CD4-positive, CD25-positive, alpha-beta regulatory T cell (primary cell): ENCODE measurements at places on chromosomes 7 and 10. TPM values are rescaled to one million over a fixed set of nuclear protein-coding genes. Genes with fewer than 3 reads are reported as not detected.

DNA sequence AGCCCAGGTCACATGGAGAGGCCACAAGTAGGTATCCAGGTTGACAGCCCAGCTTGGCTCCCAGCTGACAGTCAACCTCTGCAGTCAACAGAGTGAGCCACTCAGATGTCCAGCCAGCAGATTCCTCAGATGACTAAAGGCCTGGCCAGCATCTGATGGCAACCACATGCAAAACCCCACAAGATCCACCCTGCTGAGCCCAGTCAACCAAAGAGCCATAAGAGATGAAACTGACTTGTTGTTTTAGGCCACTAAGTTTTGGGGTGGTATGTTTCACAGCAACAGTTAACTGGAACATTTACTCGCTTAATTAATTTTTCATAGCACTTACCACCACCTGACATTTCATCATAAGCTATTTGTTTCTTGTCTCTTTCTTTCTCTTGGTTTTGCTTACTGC lies 107.3 kb upstream of the KDM7A start:
- no peak for DNase-seq

DNA sequence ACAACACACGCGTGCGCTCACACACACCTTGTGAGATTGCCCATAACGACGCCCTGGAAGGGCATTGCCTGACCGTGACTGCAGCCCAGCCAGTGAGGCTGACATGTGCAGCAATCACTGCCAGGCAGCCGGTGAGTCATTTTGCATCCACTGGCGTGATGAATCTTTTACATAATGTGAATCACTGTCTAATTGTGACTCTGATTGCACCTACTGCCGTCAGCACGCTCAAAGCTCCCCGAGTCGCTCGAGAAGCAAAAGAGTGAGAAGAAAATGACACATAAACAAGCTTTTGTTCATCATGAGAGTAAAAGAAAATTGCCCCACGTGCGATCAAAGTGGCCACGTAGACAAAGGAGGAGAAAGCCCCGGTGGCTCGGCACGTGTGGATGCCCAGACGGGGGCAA lies 117.4 kb upstream of the PFKP start:
- DNase-seq, result peak; percentile 14

GRCh38 chr10:4498711-4499251 lies 327.2 kb upstream of the AKR1E2 start:
- DNase-seq, result no peak

DNA sequence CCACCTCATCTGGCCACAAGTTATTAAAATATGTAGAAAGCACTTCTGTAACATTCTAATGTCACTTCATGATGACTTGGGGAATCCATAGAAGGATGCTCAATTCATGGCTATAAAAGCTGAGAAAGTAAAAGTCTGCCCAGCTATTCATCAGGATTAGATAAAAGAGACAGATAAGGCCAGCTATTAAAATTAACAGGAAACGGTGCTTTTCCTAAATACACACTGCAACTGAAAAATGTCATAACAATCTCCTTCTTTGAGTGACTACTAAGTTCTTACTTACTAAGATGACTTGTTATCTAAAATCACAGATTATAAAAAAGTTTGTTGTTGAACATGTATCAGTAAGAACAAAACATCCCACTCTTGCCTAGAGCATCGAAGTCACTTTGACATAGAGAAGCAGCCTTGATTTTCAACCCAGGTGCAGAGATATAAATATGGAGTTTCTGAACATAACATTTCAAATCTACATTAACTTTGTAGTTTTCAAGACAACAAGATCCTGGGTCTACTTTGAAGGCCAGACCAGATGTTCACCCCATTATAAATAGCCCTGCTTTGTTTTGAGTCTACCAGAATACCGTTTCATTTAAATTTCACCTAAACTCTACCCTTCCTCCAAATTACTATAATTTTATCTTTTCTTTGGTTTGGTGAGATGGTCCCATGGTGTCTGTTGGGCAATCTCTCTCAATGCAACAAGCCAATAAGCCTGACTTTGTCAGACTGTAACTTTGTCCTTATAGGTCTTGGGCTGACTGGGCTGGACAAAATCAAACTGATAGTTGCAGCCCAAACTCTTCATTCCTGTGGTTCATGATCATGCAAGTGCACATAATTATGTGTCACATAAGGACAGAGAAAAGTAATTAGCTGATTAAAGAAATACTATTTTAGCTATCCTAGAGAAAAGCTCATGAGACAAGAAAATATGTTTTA lies 24.0 kb downstream of the HYCC1 start:
- no peak for DNase-seq

DNA sequence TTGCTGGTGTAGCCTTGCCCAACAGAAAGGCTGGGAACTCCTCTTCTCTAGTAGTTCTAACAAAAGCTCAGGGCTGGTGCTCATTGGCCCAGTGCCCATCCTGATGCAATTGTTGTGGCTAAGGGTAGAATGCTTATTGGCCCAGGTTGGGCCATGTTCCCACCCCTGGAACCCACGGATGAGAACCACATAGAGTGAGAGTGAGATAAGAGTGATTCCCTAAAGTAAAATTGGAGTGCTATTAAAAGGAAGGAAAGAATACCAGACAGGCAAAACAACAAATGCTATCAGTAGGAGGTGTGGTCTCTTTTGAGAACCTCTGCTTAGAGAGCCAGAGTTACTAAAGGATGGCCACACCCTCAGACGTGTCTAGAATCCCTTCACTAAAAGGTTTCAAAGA lies 49.2 kb downstream of the LGI1 start:
- no peak for DNase-seq

DNA sequence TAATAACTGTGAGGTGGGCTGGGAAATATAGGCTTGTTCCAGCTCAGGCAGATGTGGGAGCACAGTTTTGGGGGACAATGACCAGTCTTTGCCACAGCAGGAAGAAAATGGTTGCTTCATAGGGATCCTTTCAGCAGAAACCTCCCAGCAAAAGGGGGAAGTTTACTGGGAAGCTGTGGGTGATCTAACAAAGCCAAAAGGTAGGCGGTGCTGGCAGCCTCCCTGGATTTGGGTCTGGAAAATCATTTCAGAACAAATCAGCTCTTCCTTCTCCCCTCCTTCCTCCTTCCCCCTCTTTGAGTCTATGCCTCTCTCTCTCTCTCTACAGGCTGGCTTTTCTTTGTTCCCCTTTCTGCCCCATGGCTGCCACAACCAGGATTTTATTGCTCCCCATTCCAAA lies 16.2 kb downstream of the RPS24 start:
- DNase-seq, result no peak

The GTF2IRD2 gene
- total RNA-seq, result 10.4 TPM

DNA sequence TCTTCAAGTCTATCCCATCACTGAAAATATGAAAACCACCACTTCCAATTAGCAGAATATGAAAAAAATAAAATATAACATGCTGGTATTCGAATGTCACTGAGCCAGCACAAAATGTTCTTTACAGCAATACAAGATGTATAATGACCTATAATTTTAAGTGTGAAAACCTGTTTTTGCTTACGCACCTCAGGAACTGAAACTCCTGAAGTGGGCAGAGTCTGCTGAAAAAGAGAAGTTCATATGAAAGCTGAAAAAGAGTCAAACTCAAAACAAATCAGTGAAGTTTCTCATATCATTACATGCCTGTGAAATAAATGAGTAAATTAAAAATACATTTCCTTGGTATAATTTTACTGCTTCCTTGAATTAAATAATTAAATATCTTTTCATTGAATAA lies 272.5 kb downstream of the DGKB start:
- DNase-seq, result no peak

- DNase-seq, result no peak
Observed at GRCh38 chr7:73439410-73439704, 5.8 kb downstream of the FZD9 start.

GRCh38 chr7:5997210-5997808 lies 11.5 kb downstream of the PMS2 start:
- DNase-seq, result peak; percentile 75

DNA sequence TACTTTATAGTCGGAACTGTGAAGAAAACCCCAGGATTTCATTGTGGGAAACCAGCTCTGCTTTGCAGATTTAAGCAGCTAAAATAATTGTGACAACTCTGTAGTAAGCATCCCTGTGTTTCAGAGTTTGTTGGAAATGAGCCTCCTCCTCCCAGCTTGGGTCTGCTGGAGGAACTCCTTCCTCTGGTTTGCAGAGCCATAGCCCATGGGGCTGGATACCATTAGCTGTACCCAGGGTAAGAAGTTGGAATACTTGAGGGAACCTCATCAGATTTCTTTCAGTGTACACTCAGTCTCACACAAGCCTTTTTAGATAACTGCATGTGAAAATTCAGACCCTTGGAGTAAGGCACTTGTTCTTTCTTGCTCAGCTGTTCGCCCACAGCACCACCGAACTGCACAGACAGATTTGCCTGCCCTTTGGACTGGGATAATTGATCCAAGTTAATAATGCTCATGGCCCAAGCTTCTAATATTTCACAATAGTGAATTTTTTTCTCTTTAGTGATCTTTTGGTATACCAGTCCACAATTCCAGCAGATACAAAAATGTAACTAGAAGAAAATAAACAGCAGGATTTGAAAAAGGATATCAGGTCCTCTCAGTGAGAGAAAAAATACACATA lies 467.4 kb upstream of the FZD8 start:
- no peak for DNase-seq

- no peak for DNase-seq
Observed at GRCh38 chr10:80041162-80041561, 37.3 kb upstream of the TMEM254 start.

The CYP2C8 gene
- not detected for total RNA-seq

- no peak for DNase-seq
Observed at GRCh38 chr7:92133133-92133736, 1.0 kb downstream of the CYP51A1 start.

DNA sequence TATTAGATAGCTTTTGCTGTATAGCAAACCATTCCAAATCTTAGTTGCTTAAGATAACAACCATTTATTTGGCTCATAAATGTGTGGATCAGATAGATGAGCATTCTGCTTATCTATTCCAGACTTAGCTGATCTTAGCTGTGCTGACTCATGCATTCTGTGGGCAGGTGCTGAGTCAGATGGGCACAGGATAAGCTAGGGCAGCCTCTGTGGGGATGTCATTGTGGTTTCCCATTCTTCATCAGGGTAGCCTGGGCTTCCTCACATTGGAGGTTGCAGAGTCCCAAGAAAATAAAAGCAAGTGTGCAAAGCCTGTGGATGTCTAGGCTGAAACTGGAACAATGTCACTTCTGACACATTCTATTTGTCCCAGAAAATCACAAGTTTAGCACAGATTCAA lies 917.0 kb downstream of the TYW1 start:
- no peak for DNase-seq

- no peak for DNase-seq
Observed at GRCh38 chr7:33053721-33054120, 8.9 kb downstream of the NT5C3A start.

The HOXA1 gene
- total RNA-seq, result 1.4 TPM

The CPA2 gene
- not detected for total RNA-seq

The PPP1R17 gene
- total RNA-seq, result not detected

DNA sequence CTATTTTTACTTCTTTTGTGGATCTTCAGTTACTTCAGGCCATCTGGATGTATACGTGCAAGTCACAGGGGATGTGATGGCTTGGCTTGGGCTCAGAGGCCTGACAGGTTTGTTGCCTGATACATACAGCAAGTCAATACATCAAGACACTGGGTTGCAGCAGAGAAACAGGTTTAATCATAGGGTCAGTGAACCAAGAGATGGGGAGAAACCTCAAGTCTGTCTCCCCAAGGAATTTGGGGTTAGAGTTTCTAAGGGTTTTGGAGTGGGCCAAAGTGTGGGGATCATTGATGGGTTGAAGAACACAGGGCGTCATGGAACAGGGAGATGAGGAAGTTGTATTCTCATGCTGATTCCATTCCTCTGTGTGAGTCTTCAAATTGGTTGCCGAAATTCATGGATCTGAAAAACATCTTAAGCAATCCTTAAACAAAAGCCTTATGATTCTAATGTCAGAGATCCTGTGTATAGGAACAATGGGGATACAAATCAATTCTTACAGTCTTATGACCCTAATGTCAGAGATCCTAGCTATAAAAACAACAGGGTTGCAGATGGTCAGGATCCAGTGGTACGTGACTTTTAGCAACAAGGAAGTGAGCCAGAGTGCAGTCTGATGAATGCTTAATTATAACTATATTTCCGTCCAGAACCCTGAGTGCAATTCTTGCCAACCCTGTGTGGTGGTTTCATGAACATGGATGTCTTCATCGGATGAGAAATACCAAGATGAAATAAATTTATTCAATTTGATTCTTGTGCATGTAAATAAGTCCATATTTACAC lies 18.9 kb downstream of the OTUD1 start:
- DNase-seq, result no peak

DNA sequence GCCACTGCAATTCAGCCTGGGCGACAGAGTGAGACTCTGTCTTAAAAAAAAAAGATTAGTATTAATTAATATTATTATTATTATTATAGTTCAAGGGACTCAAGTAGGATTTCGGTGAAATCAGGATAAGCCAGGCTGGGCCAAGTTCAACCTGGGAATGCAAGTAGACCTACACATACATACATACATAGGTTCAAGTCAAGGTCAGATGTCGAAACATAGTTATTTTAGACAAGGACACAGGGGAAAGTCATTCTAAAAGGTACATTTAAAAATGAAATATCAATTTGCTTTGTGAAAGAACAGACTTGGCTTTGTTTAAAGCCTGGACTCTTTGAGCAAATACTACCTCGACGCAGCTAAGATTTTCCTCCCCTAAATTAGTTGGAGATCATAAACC lies 149.3 kb downstream of the RNF133 start:
- no peak for DNase-seq

DNA sequence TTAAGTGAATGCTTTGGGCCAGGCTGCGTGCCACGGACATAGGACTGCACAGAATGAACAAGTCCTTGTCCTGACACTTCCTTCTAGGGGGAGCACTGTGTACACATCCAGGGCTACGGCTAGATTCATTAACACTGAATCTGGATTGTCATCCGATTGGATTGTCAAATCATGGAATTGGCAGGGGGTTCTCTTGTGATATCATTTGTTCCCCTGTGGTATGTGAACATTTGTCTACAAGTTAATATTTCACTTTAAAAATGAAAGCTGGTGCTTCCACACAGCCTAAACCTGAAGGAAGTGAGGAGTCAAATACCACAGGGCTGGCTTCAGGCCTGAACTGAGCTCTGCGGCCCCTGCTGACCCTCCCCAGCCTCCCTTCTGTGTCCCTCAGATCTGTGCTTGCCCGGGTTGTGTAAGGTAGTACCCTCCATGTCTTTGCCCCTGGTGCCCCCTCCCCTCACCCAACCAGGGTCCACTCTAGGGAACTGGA lies 75.6 kb downstream of the SNX10 start:
- DNase-seq, result no peak
